ENCODE measurements at places on chromosomes 4 and X.
A peak's percentile ranks its signal among the peaks of the same experiment; 100 is the strongest.

DNA sequence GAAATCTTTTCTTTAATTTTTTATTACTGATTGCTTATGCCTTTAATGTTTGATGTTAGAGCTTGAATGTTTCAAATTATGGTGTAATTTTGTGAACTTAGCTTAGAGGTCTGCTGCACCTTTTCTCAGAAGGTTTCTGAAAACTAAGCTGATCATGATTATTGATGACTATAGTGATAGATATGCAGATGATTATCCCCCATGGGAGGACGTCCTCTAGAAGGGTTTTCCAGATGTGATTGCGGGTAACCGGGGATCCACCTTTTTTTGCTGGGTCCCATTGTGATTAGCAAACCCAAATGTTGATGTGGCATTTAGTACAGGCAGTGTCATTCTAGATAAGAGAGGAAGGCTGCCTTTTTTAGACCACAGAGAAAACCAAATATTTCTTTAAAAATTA lies 272.9 kb downstream of the FBXO8 start:
- no peak for DNase-seq

- peak; percentile 8 for DNase-seq
Observed at GRCh38 chrX:49041744-49042580, 1.2 kb downstream of the TFE3 start.

DNA sequence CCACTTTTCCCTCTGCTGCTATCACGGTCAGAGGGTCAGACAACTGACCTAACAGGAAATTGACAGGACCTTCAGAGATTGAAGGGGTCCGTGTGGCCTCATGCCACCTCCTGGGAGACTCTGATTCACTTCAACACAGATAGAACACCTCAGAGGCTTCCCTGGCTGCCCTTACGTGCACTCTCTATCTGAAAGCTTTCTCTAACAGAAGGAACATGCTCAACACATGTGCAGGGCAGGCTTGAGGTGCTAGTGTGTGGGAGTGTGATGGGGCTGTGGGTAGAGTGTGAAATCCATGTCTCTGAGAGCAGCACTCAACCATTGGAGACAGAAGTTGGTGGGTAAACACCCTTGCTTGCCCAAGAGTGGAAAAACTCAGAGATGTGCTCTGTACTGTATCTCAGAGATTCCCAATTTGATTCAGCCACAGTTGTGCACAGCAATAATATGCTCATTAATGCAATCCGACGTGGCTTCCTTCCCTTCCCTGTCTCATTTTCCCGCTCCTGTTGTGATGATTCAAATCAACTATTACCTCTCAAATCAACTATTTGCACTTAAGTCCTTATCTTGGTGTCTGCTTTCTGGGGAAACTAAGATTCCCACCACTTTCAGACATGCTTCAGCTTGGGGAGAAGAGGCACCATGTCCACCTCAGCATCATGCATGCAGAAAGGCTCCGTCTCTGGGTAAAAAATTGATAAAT lies 62.0 kb upstream of the MAGEB2 start:
- no peak for DNase-seq

DNA sequence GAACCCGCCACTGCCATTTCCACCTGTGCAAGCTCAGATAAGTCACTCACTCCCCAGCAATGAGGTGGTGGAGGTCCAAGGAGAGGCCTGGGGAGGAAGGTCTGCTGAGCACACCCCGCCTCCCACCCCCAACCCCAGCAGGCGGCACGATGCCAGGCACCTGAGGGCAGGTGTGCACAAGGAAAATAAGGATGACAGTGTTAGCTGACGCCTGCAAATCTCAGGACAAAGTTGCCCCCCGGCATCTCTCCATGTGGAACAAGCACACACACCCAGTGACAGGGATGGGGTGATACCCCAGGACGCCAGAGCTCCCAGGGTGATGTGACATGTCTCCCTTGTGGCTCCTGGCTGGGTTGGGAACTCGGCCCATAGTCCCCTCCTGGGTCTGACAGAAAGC lies 9.9 kb downstream of the JAKMIP1 start:
- DNase-seq, result no peak

DNA sequence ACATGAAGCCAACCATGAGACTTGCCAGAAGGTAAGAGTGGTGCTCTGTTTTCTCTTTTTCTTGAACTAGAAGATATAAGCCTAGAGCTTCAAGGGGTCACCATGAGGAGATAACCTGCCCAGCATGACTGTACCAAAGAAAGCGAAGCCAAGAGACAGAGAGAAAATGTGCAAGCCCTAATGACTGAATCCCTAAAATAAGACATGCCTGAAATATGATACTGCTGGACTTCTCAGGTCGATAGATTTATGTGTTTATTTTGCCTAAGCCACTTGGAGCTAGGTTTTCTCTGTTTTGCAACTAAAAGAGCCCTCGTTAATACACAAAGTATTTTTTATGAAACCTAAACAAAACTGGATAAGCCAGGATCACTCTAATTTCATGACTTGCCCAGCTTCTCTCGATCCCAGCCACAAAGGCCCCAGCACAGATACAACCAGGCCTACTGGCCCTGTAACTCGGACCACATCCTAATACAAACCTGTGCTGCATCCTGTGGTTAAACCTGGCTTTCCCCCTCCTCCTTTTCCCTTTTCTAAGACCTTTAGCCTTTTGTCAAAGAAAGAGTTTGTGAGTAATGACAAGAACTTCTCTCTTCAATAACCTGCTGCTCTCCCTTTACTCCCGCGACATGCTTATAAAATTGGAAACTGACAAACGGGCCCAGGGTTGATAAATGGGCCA lies 185.8 kb downstream of the APBB2 start:
- no peak for DNase-seq

DNA sequence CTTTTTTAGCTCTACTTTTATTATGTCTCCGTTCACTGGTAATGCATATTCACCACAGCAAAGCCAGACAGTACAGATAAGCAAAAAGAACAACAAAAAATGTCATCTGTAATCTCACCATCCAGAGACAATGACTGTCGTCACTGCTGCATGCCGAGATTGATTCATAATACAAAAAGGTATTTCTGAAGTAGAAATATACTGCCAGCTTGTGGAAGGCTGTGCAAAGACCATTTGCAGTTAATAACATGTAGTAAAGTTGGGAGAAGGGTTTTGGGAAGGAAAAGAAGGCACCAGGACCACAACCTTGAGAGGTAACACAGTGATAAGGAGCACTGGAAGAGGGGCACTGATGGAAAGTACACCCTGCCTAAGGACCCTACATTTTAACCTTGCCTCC lies 223.0 kb upstream of the ZIC3 start:
- no peak for DNase-seq
